NCI-H1417 (cell line): ENCODE measurements at places on chromosomes 13 and 19.

GRCh38 chr13:32545083-32545482 is 6.5 kb upstream of the N4BP2L2 start:
- DNase-seq, result no peak

DNA sequence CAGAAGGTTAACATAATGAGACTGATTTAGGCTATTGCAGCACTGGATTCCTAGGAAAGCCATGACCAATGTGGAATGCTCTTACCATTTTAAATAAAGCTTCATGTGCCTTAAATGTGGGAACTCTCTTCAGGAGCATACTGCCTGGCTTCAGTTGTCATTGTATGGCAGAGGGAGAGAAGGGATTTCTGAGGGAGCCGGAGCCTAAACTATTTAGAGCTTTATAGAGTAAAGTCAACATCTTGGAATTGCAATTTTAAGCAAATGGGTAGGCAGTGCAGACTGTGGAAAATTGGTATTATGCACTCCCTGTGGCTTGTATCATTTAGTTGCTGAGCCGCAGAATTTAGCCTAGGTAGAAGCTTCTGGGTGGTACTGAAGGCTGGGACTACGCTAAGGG is 2041.4 kb downstream of the PCDH9 start:
- DNase-seq, result no peak

- DNase-seq, result no peak
Measured at GRCh38 chr13:23866420-23867026, 22.7 kb downstream of the MIPEP start.

DNA sequence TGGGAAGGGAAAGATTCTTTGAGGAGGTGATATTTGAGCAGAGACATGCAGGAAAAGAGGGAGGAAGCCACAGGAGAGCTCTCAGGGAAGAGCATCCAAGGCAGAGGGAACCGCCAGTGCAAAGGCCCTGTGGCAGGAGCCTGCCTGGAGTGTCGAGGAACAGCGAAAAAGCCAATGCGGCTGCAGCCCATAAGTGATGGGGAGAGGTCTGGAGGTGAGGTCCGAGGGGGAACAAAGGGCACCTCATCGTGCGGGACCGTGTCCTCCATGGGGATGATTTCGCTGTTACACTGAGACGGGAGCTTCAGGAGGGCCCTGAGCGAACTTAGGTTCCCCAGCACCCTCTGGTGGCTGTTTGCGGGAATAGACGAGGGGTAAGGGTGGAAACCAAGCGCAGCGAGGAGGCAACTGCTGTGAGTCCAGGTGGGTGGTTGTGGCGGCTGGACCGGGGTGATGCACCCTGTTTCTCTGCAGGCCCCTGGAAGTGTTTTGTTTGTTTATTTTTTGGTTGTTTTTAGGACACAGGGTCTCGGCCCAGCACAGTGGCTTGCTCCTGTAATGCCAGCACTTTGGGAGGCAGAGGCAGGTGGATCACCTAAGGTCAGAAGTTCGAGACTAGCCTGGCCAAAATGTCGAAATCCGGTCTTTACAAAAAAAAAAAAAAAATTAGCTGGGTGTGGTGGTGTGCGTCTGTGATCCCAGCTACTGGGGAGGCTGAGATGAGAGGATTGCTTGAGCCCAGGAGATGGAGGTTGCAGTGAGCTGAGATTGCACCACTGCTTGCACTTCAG is 5.9 kb upstream of the EHD2 start:
- peak; percentile 37 for DNase-seq

GRCh38 chr19:57689750-57690149 is 8.0 kb downstream of the ZNF551 start:
- DNase-seq, result no peak

DNA sequence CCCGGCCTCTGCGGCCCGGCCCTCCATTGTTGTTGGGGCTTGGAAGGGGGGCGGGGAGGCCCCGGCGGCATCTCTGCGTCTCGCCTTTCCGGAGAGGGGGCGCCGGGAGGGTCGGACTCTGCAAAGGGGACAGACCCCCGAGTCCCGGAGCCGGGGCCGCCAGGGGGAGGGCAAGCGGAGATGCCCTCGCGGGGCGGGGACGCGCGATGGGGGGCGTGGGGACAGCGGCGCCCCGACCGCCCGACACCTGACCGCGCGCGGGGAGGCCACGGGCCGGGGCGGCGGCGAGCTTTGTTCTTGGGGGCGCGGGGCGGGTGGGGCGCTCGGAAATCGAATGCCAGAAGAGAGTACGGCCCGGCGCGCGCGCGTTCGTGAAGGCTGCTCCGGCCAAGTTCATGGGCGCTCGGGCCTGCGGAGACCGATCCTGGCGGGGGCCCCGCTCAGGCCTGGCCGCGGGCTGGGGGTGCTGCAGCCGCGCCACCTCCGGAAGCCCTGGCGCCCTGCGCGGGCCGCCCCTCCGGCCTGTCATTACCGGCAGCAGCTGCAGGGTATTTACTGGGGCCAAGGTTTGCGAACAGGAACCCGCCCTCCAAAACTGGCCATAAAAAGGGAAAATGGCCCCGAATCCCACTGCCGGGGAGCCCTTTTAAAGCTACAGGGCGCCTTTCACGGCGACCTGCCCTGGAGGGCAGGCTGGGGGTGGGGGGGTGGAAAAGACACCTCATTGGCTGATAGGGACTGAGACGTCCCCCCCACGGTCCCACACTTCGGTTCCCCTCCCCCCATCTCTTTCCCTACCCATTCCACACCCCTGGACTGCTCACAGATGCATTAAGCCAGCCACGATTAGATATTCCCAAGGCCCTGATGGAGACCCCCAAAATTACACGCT is 11.1 kb upstream of the NANOS3 start:
- peak; percentile 80 for DNase-seq

DNA sequence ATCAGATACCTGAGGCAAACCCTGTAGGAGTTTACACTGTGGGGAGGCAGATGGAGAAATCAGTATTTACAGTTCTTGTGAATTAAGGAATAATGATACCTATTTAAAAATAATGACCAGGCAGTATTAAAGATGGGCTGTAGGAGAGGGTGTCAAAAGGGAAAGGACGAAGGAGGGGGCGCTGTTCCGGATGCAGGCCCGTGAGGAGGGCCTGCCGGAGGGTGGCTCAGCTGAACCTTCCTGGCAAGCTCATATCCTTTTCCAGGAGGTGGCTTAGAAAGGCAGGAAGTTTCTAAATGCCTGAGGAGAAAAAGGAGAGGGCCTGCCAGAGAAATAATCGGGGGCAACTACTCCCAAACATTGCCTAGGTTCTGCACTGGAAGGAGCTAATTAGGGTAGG is 46.6 kb downstream of the MBNL2 start:
- DNase-seq, result no peak

GRCh38 chr19:32232449-32232848 is 113.0 kb upstream of the ZNF507 start:
- no peak for DNase-seq

DNA sequence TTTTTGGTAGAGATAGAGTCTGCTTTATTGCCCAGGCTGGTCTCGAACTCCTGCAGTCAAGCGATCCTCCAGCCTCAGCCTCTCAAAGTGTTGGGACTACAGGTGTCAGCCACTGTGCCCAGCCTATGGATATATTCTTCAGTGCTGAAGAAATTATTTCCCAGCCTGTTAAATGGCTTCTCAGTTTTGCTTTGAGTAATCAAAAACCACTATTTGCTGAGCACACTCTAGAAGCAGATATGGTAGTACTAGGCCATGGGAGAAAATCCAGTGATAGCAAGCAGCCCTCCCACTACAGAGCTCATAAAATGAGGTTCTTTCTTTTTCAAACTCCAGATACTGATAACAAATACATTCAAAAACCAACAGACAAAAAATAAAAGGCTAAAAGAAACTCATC is 80.6 kb upstream of the CLDN10 start:
- no peak for DNase-seq

- DNase-seq, result no peak
Measured at GRCh38 chr19:33688171-33688992, 66.6 kb downstream of the CHST8 start.
